Mesendoderm (in vitro differentiated cells): ENCODE measurements at places on chromosomes 4 and X.
A peak's percentile ranks its signal among the peaks of the same experiment; 100 is the strongest.

DNA sequence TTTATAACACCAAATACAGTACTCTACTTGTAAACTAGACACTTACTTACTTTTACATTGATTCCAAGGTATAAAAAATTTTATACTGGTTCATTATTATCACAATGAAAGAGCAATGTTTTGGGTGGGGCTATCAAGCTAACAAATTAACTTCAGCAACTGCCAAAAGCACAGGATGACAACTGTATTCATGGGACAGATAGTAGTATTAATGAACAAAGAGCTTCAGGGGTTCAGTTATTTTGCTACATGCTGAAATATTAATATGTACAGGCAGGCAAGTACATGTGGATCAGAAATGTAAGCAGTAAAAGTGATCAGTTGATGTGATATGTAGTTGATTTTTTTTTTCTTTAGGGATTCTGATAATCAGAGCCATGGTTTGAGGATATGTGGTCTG is 112.9 kb downstream of the NAA11 start:
- no peak overlapping the region for H3K4me3 ChIP-seq
- H3K36me3 ChIP-seq, result no peaks in the 10 kb centered on the region

DNA sequence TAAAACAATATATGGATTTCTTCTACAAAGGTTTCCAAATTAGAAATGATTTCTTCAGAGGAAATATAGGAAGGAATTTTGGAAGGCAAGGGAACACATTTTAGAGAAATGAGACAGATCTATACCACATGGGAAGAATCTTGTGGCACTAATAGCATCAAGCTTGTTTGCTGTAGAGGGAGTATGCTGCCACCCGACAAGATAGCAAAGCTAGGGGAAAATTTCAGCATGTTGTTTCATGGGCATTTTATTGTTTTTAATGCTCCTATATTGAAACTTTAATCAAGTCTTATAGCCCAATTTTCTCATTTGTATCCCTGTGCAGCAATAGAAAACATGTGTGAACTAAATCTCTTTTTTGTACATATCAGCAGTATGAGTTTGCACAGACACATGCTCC is 551.7 kb upstream of the INTU start:
- H3K36me3 ChIP-seq, result no peaks in the 10 kb centered on the region
- H3K27ac ChIP-seq, result no peak overlapping the region
- H3K27me3 ChIP-seq, result no peaks in the 10 kb centered on the region
- no peak overlapping the region for H3K4me3 ChIP-seq

GRCh38 chr4:153522802-153523094 is 56.6 kb downstream of the TMEM131L start:
- H3K4me1 ChIP-seq, result peaks cover 14% of the 10 kb centered on the region
- no peaks in the 10 kb centered on the region for H3K36me3 ChIP-seq
- H3K4me3 ChIP-seq, result no peak overlapping the region
- no peak overlapping the region for H3K27ac ChIP-seq

- H3K36me3 ChIP-seq, result no peaks in the 10 kb centered on the region
- H3K27me3 ChIP-seq, result no peaks in the 10 kb centered on the region
- no peak overlapping the region for H3K27ac ChIP-seq
- H3K4me3 ChIP-seq, result no peak overlapping the region
- DNase-seq, result no peak
- no peaks in the 10 kb centered on the region for H3K4me1 ChIP-seq
Observed at GRCh38 chrX:72020788-72021187, 110.1 kb downstream of the NHSL2 start.

GRCh38 chr4:147340591-147341120 is 140.2 kb upstream of the EDNRA start:
- no peaks in the 10 kb centered on the region for H3K27me3 ChIP-seq
- H3K36me3 ChIP-seq, result no peaks in the 10 kb centered on the region
- H3K27ac ChIP-seq, result no peak overlapping the region
- no peak overlapping the region for H3K4me3 ChIP-seq

GRCh38 chrX:47587091-47587891 is 5.1 kb downstream of the TIMP1 start:
- no peaks in the 10 kb centered on the region for H3K36me3 ChIP-seq
- H3K4me1 ChIP-seq, result no peaks in the 10 kb centered on the region
- DNase-seq, result no peak
- H3K4me3 ChIP-seq, result no peak overlapping the region
- no peaks in the 10 kb centered on the region for H3K27me3 ChIP-seq

DNA sequence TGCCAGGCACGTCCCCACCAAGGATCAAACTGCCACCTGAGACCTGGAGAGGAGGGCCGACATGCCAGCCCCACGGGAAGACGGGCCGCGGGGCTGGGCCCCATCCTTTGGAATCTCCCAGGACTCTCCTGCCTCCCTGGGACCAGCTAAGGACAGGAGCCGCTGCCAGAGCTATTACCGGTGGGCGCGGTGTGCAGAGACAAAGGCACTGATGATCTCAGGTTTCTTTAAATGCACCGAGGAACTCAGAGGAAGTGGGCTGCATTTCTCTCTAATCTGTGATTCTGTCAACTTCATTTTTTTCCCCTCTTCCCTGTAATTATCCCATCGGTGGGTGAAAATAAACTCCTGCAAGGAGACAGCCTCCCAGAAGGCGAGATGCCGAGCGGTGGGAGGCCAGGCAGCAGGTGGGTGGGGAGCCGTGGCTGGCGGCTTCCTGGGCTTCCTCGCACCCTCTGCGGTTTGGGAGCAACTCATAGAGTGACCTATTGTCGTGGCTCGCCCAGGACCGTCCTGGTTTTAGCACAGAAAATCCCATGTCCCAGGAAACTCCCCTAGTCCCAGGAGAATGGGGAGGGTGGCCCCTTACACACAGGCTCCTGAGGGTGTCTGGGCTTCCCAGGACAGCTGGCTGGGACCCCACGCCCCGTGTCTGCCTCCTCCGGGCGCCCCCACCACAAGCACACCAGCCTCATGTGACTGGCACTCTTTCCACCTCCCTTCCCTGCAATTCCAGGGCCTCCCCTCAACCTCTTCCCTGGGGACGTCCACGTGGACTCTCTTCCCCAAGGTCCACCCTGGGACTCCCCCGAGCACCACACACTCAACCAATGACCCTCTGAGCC is 62.3 kb upstream of the ADRA2C start:
- DNase-seq, result peak; percentile 65
- H3K27me3 ChIP-seq, result no peaks in the 10 kb centered on the region
- H3K27ac ChIP-seq, result no peak overlapping the region
- no peak overlapping the region for H3K4me3 ChIP-seq
- H3K36me3 ChIP-seq, result no peaks in the 10 kb centered on the region
- no peaks in the 10 kb centered on the region for H3K4me1 ChIP-seq

GRCh38 chr4:189124791-189125190 is 815.9 kb upstream of the FRG1 start:
- no peak overlapping the region for H3K4me3 ChIP-seq
- DNase-seq, result no peak
- H3K4me1 ChIP-seq, result no peaks in the 10 kb centered on the region
- no peaks in the 10 kb centered on the region for H3K27me3 ChIP-seq
- H3K27ac ChIP-seq, result no peak overlapping the region
- H3K36me3 ChIP-seq, result no peaks in the 10 kb centered on the region

GRCh38 chrX:16445166-16445752 is 204.7 kb upstream of the S100G start:
- DNase-seq, result peak; percentile 56
- no peaks in the 10 kb centered on the region for H3K4me1 ChIP-seq
- H3K27me3 ChIP-seq, result no peaks in the 10 kb centered on the region
- no peak overlapping the region for H3K27ac ChIP-seq
- no peaks in the 10 kb centered on the region for H3K36me3 ChIP-seq

DNA sequence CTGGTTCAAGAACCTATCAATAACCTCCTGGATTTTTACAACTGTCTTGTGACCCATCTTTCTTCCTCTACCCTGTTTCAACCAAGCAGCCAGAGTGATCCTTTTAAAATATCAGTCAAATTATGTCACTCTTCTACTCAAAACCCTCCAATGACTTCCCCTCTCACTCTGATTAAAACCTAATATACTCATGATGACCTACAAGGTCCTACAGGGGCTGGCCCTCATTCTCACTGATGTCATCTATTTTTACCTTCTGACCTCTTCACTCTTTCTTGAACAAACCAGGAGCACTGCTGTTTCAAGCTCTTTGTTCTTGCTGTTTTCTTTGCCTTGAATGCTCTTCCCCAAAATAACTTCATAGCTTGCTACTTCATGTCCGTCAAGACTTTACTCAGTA is 48.5 kb downstream of the ARHGEF38 start:
- no peak overlapping the region for H3K27ac ChIP-seq
- no peak overlapping the region for H3K4me3 ChIP-seq
- DNase-seq, result no peak
- H3K36me3 ChIP-seq, result no peaks in the 10 kb centered on the region
- peaks cover 3% of the 10 kb centered on the region for H3K4me1 ChIP-seq

DNA sequence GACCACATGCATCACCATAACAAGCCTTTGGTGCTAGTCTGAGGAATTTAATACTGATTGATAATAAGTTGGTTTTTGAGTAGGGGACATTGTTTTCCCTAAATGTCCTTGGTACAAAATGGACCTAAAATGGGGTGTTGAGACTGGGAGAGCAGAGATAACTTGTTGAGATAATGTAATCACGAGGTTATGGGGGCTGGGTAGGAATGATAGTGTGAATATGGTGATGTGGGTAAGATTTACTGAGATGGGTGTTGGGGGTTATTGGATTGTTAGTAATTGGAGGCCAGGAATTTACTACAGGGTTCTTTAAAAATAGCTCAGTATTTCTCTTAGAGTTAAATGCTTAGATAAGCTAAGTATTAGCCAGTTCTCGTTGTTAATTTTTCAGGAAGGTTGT is 3.9 kb downstream of the BMP2K start:
- DNase-seq, result no peak
- no peaks in the 10 kb centered on the region for H3K27me3 ChIP-seq
- H3K36me3 ChIP-seq, result no peaks in the 10 kb centered on the region
- H3K27ac ChIP-seq, result no peak overlapping the region
- peaks cover 14% of the 10 kb centered on the region for H3K4me1 ChIP-seq

GRCh38 chrX:24862343-24862742 is 153.4 kb downstream of the ARX start:
- no peaks in the 10 kb centered on the region for H3K4me1 ChIP-seq
- no peak for DNase-seq
- no peak overlapping the region for H3K27ac ChIP-seq
- H3K4me3 ChIP-seq, result no peak overlapping the region

GRCh38 chrX:66221856-66222255 is 57.8 kb downstream of the HEPH start:
- H3K4me3 ChIP-seq, result no peak overlapping the region
- no peaks in the 10 kb centered on the region for H3K27me3 ChIP-seq
- no peak overlapping the region for H3K27ac ChIP-seq
- no peak for DNase-seq
- H3K36me3 ChIP-seq, result no peaks in the 10 kb centered on the region

- H3K36me3 ChIP-seq, result no peaks in the 10 kb centered on the region
- H3K27ac ChIP-seq, result no peak within 1 kb of the TSS
- no peaks in the 10 kb centered on the region for H3K27me3 ChIP-seq
- peak; percentile 95 for DNase-seq
Observed at GRCh38 chr4:151276787-151277562, at the start of gene PRSS48. Gene PRSS48, plus strand, starts transcription at chr4:151277161. Its CDS starts 12 bp downstream, at chr4:151277173.

DNA sequence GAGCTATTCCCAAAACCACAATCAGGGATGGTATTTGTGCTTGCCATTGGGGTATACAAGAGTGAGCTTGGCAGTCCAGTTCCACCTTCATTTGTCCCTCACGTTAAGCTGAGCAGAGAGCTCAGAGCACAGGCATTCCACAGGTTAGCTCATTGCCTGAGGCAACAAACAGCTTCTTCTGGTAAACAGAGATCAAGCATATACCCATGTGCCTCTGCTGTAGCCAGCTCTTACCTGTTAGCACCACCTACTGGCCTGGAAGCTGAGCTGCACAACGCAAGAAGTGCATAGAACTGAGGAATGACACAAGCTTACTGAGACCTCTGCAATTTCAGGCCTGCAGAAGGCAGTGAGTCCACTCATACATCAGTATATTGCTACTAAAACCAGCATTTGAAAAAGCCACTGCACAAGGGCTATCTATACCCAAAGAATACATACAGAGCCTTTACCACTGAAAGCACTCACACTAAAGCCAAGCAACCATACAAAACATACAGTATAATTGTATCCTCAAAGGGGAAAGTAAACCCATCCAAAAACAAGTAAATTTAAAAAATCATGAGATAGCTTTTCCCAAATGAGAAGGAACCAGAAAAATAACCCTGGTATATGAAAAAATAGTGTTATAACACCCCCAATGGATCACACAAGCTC is 258.3 kb upstream of the GABRA2 start:
- H3K4me3 ChIP-seq, result no peak overlapping the region
- H3K4me1 ChIP-seq, result no peaks in the 10 kb centered on the region
- no peak overlapping the region for H3K27ac ChIP-seq

DNA sequence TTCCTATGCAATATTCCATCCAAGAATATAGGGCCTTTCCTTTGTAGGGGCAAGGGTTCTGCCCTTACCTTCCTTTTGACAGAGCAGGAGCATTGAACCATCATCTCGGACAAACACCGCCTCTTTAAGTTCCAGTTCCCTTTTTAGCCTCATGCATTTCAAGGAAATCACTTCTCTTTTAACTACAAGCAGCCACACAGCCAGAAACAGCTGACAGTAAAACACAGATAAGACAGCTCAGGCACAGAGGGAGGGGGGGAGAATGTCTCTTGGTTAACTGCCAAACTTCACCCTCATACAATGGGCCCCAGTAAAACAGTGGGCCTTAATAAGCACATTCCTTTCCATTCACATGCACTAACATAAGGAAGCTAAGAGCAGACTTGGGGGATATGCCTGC is 648.3 kb downstream of the GABRG1 start:
- no peak overlapping the region for H3K4me3 ChIP-seq
- no peaks in the 10 kb centered on the region for H3K4me1 ChIP-seq
- no peak overlapping the region for H3K27ac ChIP-seq
- H3K36me3 ChIP-seq, result no peaks in the 10 kb centered on the region
- no peaks in the 10 kb centered on the region for H3K27me3 ChIP-seq

DNA sequence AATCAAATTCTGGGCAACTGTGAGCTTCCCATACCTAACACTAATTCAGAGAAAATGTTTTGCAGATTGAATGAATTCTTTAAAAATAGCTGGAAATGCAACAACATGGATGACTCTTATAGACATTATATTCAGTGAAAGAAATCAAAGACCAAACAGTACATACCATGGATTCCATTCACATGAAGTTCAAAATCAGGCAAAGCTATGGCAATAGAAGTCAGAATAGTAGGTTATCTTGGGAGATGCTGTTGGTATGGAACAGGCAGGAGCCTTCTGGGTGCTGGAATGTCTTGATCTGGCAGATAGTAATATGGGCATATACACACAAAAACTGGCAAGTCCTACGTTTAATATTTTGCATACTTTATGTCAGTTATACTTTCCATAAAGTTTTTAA is 25.5 kb upstream of the CBLL2 start:
- H3K36me3 ChIP-seq, result no peaks in the 10 kb centered on the region
- no peak overlapping the region for H3K4me3 ChIP-seq
- H3K4me1 ChIP-seq, result no peaks in the 10 kb centered on the region

- no peaks in the 10 kb centered on the region for H3K27me3 ChIP-seq
- peak; percentile 92 for DNase-seq
- H3K4me3 ChIP-seq, result no peak overlapping the region
- H3K27ac ChIP-seq, result peak overlapping the region; percentile 94
Observed at GRCh38 chr4:140094438-140095420, 59.3 kb downstream of the MAML3 start.

GRCh38 chr4:119501740-119502139 is 126.9 kb downstream of the PDE5A start:
- no peaks in the 10 kb centered on the region for H3K27me3 ChIP-seq
- no peaks in the 10 kb centered on the region for H3K36me3 ChIP-seq
- DNase-seq, result no peak
- H3K27ac ChIP-seq, result no peak overlapping the region
- no peaks in the 10 kb centered on the region for H3K4me1 ChIP-seq
